ENCODE measurements at places on chromosomes 2 and 18.

DNA sequence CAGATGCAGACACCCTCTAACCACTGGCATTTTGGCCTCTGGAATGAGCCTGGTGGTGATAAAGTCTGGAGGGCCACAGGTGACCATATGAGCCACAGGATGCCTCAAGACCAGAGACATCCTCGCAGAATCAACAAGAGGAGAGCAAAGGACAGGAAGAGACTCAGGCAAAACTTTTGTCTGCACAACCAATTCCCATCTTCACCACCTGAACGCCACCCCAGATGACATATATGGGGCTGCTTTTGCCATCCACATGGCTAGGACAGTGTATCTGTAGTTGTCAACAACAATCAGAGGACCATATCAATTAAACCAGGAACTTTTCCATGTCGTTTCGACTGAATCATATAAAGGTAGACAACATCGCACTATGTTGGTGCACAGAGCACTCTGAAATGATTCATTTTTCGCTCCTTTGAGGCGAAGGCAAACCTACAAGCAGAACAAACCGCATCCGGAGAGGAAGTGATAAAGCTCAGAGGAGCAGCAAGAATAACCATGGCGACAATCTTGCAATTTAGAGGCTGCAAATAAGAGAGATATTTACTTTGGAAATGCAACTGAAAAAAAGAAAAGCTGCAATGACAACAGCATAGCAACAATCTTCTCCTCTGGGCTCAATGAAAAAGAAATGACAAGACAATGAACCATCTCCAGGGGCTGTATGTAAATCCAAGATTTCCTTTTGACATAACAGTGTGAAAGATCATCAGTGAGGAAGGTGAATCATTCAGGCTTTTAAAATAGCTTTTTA, 204.5 kb downstream of the ARL4C start:
- peak; percentile 70 for DNase-seq
- peak overlapping the region; percentile 100 for H3K27ac ChIP-seq
- H3K27me3 ChIP-seq = no peaks in the 10 kb centered on the region
- peaks cover 80% of the 10 kb centered on the region for H3K4me1 ChIP-seq
- H3K4me3 ChIP-seq = peak overlapping the region; percentile 19

DNA sequence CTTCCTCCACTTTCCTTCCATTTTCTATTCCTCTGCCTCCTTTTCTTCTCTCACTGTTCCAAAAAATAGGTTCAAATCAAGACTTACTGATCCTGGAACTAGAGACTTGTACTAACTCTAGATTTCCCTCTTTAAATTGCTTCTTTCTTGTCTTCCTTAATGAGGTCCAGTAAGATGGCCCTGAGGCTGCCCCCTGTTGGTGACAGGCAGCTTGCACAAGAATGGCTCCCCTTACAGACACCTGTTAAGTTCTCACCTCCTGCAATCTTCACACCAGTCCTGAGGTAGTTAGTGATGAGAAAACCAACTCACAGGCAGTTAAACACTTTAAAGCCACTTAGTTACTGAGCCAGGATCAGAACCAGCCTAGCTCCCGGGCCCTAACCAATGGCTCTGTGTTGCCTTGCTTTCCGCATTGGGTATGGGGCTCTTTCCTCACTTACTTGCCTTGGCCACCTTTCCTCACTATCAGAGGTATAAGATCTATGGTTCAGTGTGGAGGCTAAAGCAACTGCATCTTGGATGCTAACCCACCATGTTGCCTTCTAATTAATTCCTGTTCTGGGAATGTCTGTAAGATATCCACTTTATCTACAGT, 130.6 kb downstream of the AKAIN1 start:
- no peak overlapping the region for H3K27ac ChIP-seq
- no peak overlapping the region for H3K4me3 ChIP-seq
- DNase-seq = no peak
- no peaks in the 10 kb centered on the region for H3K4me1 ChIP-seq

- H3K4me1 ChIP-seq = peaks cover 51% of the 10 kb centered on the region
- H3K27ac ChIP-seq = peak overlapping the region; percentile 81
- peaks cover 11% of the 10 kb centered on the region for H3K36me3 ChIP-seq
These were observed 25.6 kb upstream of the CASP8 start for GRCh38 chr2:201234663-201235135.

GRCh38 chr2:174760845-174761473, 3.3 kb downstream of the CHRNA1 start:
- DNase-seq = no peak
- H3K27me3 ChIP-seq = no peaks in the 10 kb centered on the region
- H3K4me1 ChIP-seq = no peaks in the 10 kb centered on the region
- H3K27ac ChIP-seq = no peak overlapping the region

DNA sequence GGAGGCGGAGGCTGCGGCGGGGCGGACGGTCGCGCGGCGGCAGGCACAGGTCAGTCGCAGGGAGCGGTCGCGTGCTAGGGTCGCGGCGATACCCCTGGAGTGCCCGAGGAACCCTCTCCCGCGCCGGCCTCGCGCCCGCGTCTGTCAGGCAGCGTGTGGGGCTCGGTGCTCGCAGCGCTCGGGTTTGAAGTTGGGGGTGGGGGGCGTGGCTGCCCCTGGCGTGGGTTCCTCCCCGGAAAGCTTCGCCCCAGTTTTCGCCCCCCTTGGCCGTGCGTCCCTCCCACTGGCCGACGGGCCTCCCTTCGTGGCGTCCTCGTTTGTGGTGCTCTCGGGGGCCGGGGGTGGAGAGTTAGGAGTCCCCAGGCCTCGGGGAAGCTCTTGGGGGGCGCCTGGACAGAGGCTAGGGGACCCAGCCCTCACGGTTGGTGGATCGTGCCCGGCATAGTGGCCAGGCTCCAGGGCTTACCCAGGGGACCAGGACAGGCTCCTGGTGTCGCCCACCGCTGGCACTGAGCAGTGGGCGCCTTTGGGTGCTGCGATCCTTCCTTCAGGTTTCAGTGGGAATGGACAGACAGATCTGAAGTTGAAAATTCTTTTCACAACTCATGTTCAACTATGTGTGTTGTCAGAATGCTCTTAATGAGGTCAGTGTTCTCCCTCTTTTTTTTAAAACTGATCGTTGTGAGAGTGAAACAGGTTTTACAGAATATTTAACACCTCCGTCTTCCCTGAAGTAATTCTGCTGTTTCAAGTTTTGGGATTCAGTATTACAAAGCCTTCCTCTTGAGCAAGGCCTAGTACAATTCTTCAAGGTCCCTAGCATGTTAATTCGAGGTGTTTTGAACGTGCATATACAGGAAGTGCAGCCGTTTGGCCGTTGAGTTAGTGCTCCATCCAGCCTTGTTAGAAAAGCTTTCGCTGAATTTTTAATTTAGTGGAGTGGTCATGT, 604 bp downstream of the RALBP1 start:
- H3K27me3 ChIP-seq = no peaks in the 10 kb centered on the region
- H3K27ac ChIP-seq = peak overlapping the region; percentile 71
- peaks cover 21% of the 10 kb centered on the region for H3K4me1 ChIP-seq
- DNase-seq = peak; percentile 50
- peaks cover 2% of the 10 kb centered on the region for H3K36me3 ChIP-seq

DNA sequence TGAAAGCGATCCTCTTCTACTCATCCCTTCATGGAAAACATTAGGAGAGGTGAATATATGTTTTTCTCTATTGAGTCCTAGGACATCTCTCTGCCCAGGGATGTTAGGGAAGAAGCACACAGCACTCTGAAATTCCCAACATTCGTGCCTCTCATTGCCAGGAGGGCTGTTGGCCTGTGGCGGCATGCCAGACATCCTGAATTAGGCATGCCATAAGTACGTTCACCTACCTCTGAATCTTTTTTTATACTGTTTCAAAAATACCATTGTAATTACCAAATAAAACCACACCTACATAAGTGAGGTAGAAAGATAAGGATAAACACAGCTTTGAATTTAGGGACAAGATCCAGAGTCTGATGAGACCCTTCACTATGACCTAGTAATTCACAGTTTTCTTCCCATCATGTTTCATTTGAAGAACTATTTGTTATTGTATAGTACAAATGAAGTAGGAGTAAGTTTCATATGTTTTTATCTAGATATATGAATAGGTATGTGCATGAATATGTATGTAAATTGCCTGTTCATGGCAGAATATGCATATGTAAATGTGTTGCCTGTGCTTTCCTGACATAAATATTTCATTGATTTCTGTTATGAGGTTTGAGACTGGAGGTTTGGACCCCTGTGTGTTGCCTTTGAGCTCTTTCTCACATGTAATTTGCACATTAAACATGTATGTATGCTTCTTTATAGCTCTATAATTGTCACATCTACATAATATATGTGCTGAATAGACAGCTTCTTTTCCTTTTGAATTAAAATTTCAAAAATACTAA, 66.6 kb upstream of the STAM2 start:
- no peak overlapping the region for H3K4me3 ChIP-seq
- H3K4me1 ChIP-seq = no peaks in the 10 kb centered on the region
- no peak overlapping the region for H3K27ac ChIP-seq
- no peak for DNase-seq

DNA sequence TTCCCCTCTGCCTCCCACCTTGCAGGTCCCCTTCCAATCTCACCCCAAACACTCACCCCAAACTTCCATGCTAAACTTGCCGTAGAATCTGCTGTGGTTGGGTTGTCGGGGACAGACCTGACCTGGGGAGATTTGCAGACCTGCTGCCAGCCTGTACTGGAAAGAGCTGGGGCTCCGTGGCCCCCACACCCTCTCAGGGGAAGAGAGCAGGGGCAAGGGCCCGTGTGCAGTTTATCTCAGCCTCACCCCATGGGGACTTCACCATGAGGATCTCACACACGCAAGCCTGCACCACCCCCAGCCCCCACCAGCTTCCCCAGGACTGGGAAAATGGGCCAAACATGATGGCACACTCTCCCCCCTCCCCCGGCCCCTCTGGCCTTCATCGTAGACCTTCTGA, 30.7 kb downstream of the KCNIP3 start:
- H3K27ac ChIP-seq = no peak overlapping the region
- no peak for DNase-seq
- peaks cover 11% of the 10 kb centered on the region for H3K27me3 ChIP-seq
- no peaks in the 10 kb centered on the region for H3K4me1 ChIP-seq

- peak overlapping the region; percentile 56 for H3K27ac ChIP-seq
- no peak for DNase-seq
- H3K4me3 ChIP-seq = no peak overlapping the region
- peaks cover 3% of the 10 kb centered on the region for H3K4me1 ChIP-seq
- H3K36me3 ChIP-seq = peaks cover 16% of the 10 kb centered on the region
- no peaks in the 10 kb centered on the region for H3K27me3 ChIP-seq
These were observed 46.4 kb downstream of the UXS1 start for GRCh38 chr2:106147665-106148064.

- no peaks in the 10 kb centered on the region for H3K27me3 ChIP-seq
- H3K36me3 ChIP-seq = peaks cover 3% of the 10 kb centered on the region
- no peaks in the 10 kb centered on the region for H3K4me1 ChIP-seq
- H3K4me3 ChIP-seq = no peak overlapping the region
These were observed 64.0 kb downstream of the HIBCH start for GRCh38 chr2:190255676-190256075.

DNA sequence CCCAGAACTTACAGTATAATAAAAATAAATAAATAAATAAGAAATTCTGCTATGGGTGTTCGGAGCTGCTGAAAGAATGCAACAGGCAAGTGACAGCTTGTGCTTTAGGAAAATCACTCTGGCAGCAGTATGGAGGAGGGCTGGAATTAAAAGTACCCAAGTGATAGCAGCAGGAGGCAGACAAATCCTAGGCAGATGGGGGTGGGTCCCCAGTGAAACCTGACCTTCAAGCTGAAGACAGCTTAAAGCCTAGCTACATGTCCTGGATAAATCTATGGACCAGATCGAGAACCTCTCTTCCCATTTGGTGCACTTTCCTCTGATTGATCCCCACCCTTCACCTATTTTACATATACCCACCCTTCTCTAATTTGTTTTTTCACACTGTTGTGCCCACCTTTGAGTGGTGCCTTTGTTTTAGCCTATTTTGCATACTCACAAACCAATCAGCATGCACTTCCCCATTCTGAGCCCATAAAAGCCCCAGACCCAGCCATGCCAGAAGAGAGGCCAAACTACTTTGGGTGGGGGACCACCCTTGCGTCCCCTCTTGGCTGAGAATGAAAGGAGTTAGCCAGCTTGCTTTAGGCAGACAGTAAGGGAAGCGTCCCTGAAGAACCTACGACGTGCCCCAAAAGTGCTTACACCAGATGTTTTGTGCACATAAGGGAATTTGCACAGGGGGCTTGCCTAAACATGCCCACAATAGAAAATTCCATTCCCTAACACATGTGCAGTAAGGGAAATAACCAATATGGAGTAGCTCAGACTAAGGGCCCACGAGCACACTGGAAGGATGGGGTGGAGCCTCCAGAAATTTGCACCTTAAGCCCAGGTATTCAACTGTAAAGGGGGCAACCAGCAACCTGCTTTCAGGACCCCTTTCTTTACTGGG, 3.0 kb downstream of the METTL8 start:
- peaks cover 9% of the 10 kb centered on the region for H3K4me1 ChIP-seq
- H3K27me3 ChIP-seq = no peaks in the 10 kb centered on the region
- no peak for DNase-seq
- no peak overlapping the region for H3K27ac ChIP-seq
- no peaks in the 10 kb centered on the region for H3K36me3 ChIP-seq
- no peak overlapping the region for H3K4me3 ChIP-seq

- no peak overlapping the region for H3K4me3 ChIP-seq
- H3K27ac ChIP-seq = no peak overlapping the region
- no peak for DNase-seq
- H3K27me3 ChIP-seq = peaks cover 5% of the 10 kb centered on the region
These were observed 85.4 kb downstream of the HNRNPLL start for GRCh38 chr2:38517284-38517683.

DNA sequence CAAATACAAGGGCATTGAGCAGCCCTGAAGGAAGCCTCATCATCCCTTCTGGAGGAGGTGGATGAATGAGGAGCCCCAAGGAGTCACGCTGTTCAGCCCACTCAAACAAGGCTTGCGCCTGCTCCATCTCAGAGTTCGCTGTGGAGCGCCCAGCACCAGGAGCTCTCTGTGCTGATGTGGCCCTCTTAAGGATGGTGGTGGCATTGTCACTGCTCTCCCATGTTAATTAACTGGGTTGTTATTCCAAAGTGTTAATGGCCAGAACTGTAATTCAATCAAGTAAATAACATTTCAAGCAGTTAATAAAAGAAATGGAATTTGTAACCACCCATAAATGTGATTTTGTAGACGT, 726.0 kb upstream of the RAB6C start:
- no peak overlapping the region for H3K4me3 ChIP-seq
- no peak overlapping the region for H3K27ac ChIP-seq
- no peaks in the 10 kb centered on the region for H3K27me3 ChIP-seq

DNA sequence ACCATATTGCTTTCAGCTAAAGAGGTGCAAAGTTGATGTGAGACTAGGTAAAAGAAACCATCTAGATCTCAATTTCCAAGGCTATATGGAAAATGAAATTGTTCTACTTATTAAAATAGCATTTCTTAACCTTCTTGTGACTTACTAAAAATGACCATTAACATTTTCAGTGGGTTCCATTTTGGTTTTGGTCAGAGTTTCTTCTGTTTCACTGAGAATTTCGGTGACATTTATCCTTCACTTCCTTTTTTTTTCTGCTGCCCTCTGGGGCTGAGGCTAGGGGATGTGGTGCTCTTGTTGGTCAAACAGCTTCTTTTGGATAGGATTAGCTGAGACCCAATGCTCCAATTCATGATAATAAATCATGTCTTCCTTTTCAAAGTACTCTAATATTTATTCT, 44.3 kb upstream of the REL start:
- no peaks in the 10 kb centered on the region for H3K36me3 ChIP-seq
- H3K4me1 ChIP-seq = peaks cover 11% of the 10 kb centered on the region
- H3K4me3 ChIP-seq = no peak overlapping the region
- H3K27me3 ChIP-seq = no peaks in the 10 kb centered on the region
